ENCODE measurements at places on chromosomes 5 and 9.

DNA sequence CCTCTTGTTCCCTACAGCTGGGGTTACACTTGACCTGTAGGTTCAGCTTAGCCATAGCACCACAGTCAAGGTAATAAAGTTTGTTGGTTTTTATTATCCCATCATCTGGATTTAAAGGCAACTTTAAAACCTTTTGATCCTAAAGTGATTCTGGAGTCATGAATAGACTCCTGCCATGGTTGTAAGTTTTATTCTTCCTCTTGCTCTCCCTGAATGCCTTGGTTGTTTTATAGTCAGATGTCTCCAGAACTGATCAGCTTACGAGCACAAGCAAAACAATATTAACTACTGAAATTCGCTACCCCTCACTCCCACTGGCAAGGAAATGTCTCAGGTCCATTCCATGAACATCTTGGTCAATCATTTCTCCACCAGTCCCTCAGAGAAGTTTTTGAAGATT, 1328.6 kb downstream of the PTPRD start:
- DNase-seq = no peak

- no peak for DNase-seq
Observed at GRCh38 chr9:103981912-103982311, 112.2 kb upstream of the SMC2 start.

DNA sequence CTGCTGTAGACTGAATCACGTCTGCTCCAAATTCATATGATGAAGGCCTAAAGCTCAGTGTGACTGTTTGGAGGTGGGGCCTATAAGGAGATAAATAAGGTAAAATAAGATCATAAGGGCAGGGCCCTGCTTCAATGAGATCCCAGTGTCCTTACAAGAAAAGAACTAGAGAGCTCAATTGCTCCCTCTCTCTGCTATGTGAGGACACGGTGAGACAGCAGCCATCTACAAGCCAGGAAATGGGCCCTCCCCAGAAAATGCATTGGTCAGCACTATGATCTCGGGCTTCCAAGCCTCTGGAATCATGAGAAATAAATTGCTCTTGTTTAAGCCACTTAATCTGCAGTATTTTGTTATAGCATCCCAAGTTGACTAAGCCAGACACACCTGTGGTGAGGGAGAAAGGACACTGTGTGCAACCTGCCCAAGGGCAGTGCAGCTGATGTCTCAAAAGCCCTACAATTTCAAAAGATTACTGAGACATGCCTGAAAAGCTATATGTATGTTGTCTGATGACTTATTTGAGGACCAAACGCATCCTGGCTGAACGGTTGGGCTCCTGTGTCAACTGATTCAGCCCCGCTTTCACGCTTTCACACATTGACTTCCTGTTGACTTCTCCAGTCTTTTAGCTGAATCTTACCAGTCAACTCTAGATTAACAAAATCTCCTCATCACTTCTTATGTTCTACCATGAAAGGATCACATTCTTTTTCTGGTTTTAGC, 13.2 kb downstream of the GZMK start:
- DNase-seq = peak; percentile 96

DNA sequence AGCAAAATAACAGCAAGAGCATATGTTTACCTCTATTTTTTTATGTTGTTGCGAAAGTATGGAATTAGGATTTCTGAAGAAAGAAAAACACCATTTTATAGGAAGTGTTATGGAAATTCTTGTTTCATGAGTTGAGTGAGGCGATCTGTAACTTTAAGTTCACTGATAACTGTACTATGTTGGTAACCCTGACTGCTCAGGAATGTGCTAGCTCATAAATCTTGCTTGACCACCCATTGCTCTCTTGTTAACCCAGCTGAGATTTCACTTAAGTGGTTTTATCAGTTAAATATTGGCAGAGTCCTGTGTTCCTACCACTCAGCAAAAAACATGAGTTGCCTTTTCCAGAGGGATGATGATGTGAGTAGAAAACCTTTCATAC, 91.1 kb upstream of the STARD4 start:
- DNase-seq = no peak

DNA sequence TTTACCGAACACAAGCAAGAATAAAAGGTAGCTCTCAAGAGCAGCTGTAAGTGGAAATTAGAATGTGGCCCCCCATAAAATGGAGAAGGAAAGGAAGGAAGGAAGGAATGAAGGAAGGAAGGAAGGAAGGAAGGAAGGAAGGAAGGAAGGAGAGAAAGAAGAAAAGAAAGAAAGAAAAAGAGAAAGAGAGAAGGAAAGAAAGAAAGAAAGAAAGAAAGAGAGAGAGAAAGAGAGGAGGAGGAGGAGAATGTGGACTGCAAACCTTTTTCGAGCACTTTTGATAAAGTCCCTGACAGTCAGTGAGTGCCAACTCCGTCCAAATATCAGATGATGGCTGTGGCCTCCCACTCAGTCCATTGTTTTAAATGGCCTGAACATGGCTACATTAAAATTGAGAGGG, 53.8 kb upstream of the SNX2 start:
- no peak for DNase-seq

- DNase-seq = no peak
Observed at GRCh38 chr9:75134495-75134894, 46.2 kb downstream of the OSTF1 start.

DNA sequence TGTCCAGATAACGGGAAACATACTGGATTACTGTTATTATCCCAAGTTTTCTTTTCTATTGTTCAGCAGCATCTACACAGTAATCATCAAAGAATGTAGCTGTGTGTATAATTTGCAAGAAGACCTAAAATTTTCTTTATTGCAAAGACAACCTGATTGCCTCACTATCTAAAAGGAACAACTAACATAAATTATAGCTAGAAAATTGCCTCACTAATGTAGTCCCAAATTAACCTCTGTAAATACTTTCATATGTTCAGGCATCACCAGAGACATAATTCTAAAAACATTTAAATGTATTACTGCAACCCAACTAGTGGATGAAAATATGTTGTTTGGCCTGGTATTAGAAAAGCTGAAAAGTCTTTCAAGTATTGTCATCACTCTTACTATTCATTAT, 275.4 kb downstream of the CDH12 start:
- DNase-seq = no peak

DNA sequence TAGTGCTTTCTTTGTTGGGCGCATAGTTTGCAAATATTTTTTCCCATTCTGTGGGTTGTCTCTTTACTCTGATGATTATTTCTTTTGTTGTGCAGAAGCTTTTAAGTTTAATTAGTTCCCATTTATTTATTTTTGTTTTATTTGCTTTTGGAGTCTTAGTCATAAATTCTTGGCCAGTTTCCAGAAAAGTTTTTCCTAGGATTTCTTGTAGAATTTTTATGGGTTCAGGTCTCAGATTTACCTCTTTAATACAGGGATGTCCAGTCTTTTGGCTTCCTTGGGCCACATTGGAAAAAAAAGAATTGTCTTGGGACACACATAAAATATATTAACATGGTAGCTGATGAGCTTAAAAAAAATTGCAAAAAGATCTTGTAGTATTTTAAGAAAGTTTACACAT, 122.0 kb downstream of the WDR70 start:
- no peak for DNase-seq

- DNase-seq = no peak
Observed at GRCh38 chr5:153985498-153985897, 53.2 kb downstream of the FAM114A2 start.

GRCh38 chr9:91126761-91127445, 234.8 kb downstream of the AUH start:
- no peak for DNase-seq

GRCh38 chr5:154652746-154653417, 102.3 kb upstream of the LARP1 start:
- DNase-seq = no peak

GRCh38 chr5:96896276-96896675, 20.0 kb downstream of the ERAP2 start:
- peak; percentile 69 for DNase-seq

DNA sequence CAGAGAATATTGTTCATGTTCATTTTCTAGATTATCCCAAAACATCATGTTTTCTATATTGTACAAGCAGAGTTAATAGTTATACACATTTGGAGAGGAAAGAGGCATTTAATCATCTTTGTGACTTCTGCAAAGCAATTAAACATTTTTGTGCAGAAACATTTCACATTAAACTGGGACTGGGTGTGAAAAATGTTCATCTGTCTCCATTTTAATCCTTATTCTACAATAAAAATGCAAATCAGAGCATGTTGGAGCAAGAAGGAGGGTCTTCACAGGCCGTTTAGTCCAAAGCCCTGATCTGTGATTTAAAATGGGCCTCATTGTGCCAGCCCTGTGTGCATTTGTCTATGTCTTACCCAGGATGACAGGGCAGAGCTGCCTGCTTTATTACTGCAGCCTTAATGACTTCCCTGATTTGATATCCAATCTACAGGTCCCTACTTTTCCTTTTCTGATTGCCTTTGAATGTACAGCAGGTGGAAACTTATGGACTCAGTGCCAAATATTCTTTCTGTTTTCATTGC, 183.5 kb downstream of the CAVIN4 start:
- no peak for DNase-seq

DNA sequence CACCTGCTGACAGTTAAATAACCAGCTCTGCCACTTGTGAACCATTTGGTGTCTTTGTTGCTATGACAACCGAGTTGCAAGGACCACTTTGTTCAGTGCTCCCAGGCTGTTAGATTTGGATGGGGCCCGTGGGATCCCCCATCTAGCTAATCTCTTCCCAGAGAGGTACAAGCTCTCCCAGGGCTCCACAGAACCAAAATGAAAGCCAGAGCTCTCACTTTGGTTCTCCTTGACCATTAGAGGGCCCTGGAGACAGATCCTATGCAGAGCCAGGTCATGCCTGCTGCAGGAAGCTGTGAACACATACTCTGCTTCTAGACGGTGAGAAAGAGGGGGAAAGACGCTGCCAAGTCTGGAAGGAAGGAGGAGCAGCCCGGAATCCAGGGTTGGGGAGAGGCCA, 224.6 kb downstream of the GABBR2 start:
- DNase-seq = no peak

DNA sequence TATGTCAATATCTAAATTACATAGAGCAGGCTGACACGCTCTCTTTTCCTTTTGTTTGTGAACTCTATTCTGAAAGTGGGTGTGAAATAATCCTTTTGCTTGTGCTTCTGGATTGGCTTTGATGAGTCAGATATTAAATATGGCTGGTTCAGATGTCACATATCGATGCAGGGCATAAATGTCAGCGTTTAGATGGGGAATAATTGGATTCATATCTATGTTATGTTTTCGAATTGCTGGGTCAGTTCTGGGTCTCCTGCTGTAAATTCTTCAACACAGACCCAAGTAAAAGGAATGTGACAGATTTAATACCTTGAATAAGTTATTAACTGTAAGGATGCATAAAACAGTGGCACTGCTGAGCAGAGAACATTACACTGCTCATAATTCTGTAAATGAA, 118.7 kb upstream of the SNX2 start:
- DNase-seq = no peak

DNA sequence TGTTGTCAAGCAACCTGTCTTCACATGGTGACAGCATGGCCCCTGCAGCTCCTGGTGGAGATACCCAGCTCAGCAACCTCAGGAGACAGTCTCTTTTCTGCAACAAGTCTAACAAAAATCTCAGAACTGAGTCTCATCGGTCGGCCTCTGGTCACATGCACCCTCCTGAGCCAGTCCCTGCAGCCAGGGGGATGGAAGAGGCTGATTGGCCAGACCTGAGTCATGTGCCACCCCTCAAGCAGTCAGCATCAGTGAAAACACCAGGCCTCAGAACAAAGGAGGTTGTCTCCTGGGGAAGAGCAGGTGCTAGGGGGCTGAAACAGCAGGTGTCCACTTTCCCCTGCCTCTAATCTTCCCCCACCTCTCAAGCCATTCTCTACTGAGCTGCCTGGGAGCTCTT, 54.4 kb downstream of the SMIM23 start:
- peak; percentile 7 for DNase-seq

DNA sequence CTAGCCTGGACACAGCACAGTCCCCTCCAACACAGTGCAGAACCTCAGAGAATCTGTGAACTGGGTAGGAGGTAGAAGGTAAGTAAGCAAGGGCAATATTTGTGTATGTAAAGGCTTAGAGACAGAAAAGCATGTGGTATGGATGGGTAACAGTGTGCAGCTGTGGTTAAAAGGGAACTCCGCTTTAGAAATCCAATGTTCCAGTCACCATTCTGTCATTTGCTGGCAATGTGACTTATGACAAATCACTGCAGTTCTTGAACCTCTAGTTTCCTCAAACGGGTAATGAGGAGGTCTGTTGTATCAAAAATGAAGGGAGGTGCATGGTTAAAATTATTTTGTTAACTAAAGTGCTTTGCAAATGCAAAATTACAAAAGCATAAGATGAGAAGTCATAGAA, 125.5 kb upstream of the IFNE start:
- no peak for DNase-seq

- peak; percentile 2 for DNase-seq
Observed at GRCh38 chr5:173108914-173109313, 35.4 kb upstream of the BNIP1 start.

DNA sequence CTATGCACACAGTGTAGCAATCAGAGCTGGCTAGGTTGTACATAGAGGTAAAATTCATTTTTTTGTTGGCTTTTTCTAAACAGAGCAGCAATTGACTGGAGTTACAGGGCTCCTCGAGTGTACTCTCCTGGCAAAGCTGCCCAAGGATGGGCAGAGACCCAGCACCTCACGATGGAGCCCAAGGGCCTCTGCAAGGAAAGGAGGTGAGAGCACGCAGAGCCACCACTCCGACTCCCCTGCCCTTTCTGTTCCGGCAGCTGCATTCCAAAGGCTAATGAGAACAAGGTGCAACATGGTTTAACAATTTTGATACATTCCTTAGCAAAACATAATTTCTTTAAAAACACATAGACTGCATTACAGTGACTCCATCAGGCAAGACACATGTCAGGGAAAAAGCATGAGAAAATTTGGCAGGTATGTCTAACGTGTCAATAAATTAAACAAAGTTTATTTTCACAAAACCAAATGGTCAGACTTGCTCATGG, 47.5 kb downstream of the SAXO1 start:
- no peak for DNase-seq

DNA sequence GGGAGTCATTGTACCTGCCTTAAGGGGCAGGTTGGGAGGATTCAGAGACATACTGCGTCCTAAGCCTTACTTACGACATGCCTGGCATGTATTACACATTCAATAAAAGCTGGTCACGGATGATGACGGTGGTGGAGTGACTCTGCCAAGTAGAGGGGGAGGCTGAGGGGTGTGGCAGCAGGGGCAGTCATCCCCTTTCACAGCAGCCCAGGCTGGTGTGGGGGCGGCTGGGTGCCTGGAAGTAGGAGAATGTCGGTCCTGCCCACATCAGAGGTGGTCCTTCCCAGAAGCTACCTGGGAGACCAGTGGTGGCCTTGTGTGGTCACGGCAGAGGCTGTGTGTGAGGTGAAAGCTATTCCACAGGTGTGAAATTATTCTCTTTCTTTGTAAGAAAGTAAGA, 8.9 kb downstream of the ZBTB34 start:
- no peak for DNase-seq

DNA sequence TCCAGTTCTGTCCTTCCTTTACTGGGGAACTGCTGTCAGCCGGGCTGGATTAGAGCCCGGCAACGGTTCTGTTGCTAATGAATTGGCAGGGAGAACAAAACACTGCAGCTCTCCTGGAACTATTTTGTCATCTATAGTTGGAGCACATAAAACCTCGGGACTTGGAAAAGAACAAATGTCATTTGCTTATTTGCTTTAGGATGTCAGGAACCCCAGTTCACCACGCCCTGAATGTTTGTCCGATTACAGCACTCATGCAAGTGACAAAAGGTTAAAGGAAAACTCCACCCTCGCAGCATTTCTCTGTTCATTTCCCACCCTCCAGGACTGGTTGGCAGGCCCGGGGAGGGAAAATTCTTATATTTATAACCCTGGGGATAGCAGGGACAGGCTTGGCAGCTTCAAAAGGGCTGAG, 66.4 kb upstream of the PLPP1 start:
- DNase-seq = no peak

GRCh38 chr9:111843971-111844370, 49.2 kb upstream of the SHOC1 start:
- DNase-seq = no peak

GRCh38 chr9:115015018-115015635, 84.7 kb upstream of the TNFSF8 start:
- DNase-seq = no peak

Data from activated CD4-positive, alpha-beta T cell treated with anti-CD3 and anti-CD28 coated beads, Interleukin-10, Interleukin-2, amounts not matched to agents 100 ng/mL and 50 ng/mL, durations not matched to agents 16 hours and 8 hours (primary cell).